GM10248 (cell line): ENCODE measurements at places on chromosomes 3 and 15.
A peak's percentile ranks its signal among the peaks of the same experiment; 100 is the strongest.

- no peak for DNase-seq
Measured at GRCh38 chr3:123239756-123240155, 38.0 kb downstream of the SEC22A start.

GRCh38 chr3:61233746-61234145 is 17.5 kb downstream of the FHIT start:
- DNase-seq = no peak

GRCh38 chr3:32002561-32003368 is 21.2 kb downstream of the ZNF860 start:
- no peak for DNase-seq

- DNase-seq = no peak
Measured at GRCh38 chr3:194756791-194757325, 71.2 kb downstream of the FAM43A start.

- DNase-seq = no peak
Measured at GRCh38 chr3:149199474-149199873, 22.2 kb downstream of the CP start.

DNA sequence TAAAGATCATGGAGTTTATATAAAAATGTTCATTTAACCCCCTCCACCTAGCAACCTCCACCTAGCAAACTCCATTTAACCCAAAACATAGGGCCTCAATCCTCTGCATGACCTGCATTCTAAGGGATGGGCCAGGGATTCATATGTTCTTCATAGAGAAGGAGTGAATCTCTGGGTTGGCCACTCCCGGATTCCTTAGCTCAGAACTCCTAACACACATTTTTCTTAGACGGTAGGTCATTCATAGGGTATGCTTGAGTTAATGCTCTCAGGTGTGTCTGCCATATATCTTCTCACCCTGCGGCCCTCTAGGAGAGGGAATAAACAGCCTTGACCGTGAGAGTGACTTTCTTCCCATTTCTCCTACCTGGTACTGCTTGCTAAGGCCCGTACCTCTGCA is 102.0 kb upstream of the IGSF10 start:
- no peak for DNase-seq

- no peak for DNase-seq
Measured at GRCh38 chr3:62884096-62884870, 9.1 kb upstream of the CADPS start.

DNA sequence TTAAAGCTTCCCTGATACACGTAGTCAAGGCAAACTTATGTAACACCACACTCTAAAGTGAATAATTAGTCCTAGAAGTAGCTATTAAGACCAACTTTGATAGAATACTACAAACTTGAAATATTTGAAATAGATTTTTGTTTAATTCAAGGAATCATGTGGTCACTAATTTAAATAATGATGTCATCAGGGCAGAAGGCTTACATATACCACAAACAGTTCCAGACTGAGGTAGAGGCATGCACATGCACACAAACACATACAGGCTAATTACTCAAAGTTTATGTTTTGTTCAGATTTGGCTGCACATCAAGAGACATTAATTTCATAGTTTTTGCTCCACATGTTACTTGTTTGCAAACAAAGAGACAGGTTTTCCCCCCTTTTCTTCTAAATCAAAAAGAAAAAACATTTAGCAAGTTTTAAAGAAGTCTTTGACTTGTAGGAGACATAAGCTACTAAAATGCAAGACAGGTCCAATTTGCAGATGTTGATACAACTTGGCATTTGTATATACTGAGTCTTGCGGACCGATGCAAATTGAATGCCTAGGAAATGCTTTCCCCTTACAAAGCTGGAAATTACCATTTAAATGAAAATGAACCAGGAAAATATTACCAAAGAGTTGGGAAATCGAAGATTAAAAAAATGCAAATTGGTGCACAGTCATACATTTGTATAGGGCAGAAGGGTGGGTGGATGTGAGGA is 594.8 kb downstream of the MAGI1 start:
- no peak for DNase-seq

DNA sequence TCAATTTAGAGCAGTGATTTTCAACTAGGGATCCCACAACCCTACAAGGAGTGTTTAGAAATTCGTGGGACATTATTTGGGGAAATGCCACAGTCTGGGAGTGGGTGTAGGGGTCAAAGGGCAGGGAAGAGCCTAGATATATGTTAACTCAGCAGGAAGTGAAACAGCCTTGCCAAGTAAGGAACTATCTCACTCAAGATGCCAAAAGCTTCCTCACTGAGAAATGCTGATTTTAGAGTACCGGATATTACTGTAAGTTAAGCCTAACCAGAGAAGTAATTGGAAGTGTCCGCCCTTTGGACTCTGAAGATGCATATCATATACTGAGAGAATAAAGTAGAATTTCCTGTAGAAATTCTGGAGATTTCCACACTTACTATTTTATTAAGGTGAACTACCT is 158.6 kb downstream of the BBX start:
- no peak for DNase-seq

DNA sequence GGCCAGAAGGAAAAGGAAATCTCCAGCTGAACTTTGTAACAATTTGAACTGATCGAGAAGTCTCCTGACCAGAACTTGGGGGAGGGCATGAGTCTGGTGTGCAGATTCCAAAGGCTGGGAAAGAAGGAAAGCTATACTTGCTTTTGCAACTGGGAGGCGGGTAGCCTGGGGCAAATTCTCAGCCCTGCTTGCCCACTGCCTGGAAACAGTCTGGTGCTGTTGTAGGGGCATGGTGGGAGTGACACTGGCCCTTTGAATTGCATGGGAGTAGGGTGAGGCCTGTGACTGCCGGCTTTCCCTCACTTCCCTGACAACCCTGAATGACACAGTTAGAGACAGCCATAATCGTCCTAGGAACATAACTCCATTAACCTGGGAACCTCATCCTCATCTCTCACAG is 114.0 kb upstream of the POU1F1 start:
- no peak for DNase-seq

DNA sequence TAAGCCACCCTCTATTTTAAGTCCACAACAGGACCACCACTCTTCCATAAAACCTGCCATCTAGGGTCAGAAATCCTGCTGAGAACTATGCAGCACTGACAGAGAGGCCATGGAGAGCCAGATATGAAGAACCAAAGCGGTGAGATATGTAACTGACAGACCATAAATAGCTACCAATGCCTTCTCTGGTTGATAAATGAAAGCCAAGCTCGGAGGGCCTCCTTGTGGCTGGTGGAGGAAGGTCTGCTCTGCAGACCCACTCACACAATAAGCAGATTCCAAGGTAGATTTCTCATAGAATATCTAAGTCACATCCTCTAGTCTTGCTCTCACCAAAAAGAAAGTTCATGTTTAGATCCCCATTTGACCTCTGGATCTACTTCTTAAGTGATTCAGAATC is 38.9 kb downstream of the RYK start:
- DNase-seq = peak; percentile 22

- no peak for DNase-seq
Measured at GRCh38 chr15:90617171-90617570, 87.4 kb downstream of the CRTC3 start.
